ENCODE measurements at places on chromosomes 6 and 20.

GRCh38 chr6:162211022-162211421 lies 516.5 kb downstream of the PRKN start:
- no peak for DNase-seq

- no peak for DNase-seq
These were observed 52.8 kb downstream of the B4GALT5 start for GRCh38 chr20:49660912-49661311.

DNA sequence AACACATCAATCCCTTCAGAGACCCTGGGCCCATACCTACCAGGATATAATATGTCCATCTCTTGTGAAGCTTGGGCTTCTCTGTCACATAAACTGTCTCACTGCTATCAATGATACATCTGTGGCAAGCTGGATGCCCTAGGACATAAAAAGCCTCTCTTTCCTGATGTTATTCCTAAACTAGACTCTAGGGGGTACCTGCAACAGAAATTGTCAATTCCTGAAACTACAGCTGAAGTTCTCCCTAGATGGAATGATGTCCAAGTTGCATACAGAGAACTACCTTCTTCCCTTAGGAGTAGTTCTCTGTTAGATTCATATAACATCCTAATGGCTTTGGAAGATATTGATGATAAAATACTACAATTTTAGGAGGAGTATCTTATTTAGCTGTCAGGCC lies 35.8 kb downstream of the TBX18 start:
- DNase-seq, result no peak

- peak; percentile 27 for DNase-seq
These were observed 65.4 kb downstream of the PRND start for GRCh38 chr20:4787069-4787468.

DNA sequence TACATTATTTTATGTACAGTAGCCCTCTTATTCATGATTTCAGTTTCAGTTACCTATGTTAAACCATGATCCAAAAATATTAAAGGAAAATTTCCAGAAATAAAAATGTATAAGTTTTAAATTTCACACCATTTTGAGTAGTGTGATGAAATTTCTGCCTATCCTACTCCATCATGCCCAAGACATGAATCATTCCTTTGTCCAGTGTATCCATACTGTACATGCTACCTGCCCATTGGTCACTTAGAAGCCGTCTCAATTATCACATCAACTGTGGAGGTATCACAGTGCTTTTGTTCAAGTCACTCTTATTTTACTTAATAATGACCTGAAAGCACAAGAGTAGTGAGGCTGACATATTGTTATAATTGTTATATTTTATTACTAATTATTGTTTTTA lies 32.3 kb upstream of the PLCB4 start:
- DNase-seq, result no peak

- DNase-seq, result no peak
These were observed 37.9 kb downstream of the PRDM1 start for GRCh38 chr6:106124015-106124414.

DNA sequence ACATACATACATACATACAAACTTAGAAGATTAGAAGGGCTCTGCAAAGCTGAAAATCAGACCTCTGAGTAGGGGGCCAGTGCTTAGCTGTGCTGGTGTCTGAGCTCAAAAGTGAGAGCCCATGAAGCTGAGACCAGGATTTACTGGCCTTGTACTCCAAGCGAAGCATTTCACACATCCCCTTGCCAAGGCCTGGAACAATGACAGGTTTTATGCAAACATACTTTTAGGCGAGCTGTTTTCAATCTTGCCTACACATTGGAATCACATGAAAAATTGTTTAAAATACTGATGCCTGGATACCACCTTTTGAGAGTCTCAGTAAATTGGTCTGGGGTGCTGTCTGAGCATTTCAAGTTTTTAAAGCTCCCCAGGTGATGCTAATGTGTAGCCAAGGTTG lies 80.9 kb upstream of the SRSF6 start:
- no peak for DNase-seq

GRCh38 chr6:150301846-150302519 lies 66.8 kb upstream of the IYD start:
- DNase-seq, result no peak

DNA sequence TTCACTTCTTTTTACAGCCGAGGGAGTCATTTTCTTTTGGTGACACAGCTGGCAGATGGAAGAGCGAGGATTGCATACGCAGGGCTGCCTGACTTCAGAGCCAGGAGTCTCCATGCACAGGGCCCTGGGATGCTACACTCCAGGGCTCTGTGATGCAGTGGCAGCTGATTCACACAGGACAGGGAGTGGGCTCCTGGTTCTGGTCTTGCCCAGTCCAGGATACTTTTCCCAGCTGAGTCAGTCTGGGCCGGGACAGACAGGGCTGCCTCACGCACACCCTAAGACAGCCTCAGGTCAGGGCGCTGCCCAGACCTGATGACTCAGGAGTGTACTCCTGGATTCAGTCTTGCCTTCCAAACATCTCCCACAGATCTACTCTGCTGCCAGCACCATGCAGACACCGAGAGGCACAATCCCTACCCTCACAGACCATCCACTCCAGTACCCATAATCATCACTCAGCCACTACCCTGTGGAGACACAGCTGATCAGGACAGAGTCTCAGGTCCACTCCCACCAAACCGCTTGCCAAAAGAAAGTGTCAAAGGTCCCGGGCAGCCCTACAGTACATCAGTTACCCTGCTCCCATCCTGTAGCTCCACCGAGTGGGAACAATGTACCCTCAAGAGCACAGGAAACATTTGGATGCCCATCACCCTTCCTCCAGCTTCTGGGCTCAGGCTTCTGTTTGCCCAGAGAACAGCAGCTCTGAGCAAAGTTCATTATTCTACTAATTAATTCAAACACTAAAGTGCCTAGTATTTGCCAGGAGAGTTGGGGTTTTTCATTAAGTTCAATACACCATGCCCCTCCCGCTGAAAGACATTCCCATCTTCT lies 11.5 kb downstream of the SDC4 start:
- peak; percentile 90 for DNase-seq

DNA sequence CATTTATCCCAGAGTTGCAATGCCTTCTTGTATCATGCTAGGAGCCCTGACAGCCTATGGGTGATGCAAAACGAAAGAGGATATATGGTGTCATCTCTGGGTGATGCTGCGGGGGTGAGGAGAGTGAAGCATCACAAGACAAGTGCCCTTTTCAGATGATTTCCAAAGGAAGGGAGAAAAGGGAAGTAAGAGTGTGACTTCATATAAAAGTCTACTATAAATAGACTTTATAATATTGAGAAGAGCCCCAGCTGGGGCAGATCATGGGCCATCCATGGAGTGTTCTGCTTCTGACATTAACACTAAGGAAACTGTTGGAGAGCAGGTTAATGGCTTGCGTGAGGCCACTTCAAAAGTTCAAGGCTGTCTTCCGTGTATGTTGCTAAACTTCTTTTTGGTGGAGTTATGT lies 4.4 kb downstream of the CD83 start:
- no peak for DNase-seq

DNA sequence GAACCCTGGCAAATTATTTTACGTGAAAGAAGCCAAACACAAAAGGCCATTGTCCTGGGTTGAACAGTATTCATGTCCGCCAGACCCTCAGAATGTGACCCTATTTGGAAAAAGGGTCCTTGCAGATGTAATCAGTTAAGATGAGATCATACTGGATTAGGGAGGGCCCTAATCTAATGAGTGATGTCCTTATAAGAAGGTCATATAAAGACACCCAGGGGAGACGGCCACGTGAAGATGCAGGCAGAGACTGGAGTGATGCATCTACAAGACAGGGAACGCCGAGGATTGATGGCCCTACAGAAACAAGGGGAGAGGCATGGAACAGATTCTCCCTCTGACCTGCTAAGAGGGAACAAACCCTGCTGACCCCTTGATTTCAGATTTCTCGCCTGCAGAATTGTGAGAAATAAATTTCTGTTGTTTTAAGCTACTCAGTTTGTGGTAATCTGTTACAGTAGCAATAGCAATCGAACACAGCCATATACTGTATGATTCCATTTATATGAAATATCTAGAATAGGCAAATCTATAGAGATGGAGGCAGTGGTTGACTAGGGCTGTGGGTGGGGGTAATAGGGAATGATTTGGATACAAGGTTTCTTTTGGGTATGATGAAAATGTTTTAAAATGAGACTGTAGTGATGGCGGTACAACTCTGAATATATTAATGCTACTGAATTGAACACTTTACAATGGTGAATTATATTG lies 132.9 kb upstream of the NUP153 start:
- DNase-seq, result no peak

DNA sequence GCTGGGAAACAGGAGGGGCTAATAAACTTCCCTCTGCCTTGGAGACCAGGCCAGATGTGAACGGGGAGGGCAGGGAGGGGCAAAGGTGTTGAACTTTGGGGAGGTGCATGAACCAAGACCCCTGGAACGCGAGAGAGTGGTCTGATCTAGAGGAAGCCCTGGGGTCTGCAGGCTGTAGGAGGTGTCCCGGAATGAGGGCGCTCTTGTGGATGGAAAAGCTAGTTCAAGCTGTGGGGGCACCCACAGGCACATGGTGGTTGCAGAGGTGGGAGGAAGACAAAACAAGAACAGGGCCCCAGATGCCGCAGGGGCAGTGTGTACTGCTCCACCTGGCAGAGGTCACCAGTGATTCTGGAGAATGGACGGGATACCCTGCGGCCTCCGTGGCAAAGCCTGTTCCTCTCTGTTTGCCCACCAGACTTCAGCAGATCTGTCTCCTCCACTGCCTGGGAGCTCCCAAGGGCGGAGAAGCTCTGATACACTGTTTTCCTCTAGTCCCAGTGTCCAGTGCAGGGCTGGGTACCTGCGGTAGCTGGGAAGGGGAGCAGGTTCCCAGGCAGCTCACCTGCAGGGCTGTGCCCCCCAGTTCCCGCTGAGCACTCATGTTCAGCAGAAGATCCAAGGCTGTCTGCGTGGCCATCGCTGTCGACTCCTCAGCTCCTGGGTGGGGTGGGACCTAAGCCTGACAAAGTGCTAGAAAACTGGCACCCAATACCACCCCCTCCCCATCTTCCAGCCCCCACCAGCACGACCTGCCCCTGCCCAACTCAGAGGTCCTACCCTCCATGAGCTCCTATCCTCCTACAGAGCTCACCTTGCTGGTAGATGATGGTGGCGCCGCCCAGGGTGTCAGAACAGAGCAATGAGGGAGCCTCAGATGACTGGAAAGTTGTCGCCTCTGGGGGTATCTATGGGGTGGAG lies 14.7 kb downstream of the ZNF335 start:
- no peak for DNase-seq

- DNase-seq, result no peak
These were observed 36.4 kb upstream of the ENPP5 start for GRCh38 chr6:46207174-46207573.

GRCh38 chr6:163324688-163325389 lies 89.7 kb upstream of the QKI start:
- DNase-seq, result no peak

- no peak for DNase-seq
These were observed 12.6 kb downstream of the HCK start for GRCh38 chr20:32064667-32065066.

DNA sequence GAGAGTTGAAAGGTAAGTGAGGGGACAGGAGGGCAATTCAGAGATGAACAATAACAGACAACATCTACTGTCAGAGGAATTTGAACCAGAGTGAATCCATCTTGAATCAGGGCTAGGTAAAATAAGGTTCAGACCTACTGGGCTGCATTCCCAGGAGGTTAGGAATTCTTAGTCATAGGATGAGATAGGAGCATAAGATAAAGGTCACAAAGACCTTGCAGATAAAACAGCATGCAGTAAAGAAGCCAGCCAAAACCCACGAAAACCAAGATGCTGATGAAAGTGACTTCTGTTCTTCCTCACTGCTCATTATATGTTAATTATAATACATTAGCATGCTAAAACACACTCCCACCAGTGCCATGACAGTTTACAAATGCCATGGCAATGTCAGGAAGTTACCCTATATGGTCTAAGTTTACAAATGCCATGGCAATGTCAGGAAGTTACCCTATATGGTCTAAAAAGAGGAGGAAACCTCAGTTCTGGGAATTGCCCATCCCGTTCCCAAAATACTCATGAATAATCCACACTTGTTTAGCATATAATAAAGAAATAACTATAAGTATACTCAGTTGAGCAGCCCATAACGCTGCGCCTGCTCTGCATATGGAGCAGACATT lies 248.5 kb downstream of the HAO1 start:
- DNase-seq, result no peak

- no peak for DNase-seq
These were observed 208.2 kb downstream of the THBS2 start for GRCh38 chr6:169045486-169045885.

- no peak for DNase-seq
These were observed 50.4 kb upstream of the MAP3K7 start for GRCh38 chr6:90637320-90637719.

GRCh38 chr20:16922834-16923233 lies 174.7 kb downstream of the OTOR start:
- DNase-seq, result peak; percentile 79

- DNase-seq, result no peak
These were observed 49.6 kb upstream of the DSN1 start for GRCh38 chr20:36823121-36823520.

- DNase-seq, result no peak
These were observed 13.7 kb downstream of the GSTA4 start for GRCh38 chr6:52981222-52981900.

DNA sequence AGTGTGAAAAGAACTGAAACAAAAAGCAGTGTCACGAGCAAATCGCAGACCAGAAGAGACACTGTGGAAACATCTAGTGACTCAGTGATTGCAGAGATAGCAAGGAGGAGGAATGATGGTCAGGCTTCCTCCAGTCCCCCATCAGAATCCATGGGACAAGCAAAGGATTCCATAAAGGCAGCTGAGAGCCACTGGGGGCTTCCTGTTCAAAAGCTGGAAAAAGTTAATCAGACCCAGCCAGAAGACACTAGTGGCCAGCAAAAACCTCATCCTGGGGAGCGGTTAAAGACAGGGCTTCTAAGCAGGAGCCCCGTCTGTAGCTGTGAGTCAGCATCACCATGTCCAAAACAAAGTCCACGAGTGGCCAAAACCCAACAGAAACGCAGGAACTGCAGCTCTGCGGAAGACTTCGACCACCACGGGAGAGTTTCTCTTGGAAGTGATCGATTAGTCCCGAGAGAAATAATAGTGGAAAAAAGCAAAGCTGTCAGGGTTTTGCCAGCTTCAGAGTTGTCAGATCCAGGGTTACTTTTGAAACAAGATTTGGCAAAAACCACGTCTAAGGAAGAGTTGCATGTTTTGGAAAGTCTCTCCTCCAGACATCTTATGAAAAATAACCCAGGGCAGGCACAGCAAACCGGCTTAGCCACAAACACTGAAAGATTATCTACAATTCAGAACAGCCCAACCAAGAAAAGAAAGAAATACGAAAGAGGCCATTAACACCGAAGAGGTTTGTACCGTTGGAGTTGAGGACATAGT lies 51.0 kb downstream of the JAG1 start:
- DNase-seq, result no peak

GRCh38 chr20:2519115-2519809 lies 10.5 kb upstream of the ZNF343 start:
- DNase-seq, result no peak

DNA sequence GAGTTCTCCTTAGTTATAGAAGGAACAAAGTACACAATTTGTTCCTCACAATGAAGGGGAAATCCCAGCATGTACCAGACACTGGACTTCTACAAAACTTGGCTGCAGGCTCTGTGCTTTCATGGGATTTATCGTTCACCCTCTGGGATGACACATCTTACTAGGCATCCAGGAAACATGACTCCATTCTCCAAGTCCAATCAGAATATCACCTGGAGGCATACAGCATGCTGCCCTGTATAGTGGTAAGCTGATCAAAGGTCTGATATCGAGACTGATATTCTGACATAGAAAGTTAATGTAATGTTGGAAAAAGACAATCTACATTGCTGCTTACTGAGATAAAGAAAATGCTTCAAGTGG lies 6.7 kb downstream of the RWDD2A start:
- DNase-seq, result no peak
